AG04450 (cell line): ENCODE measurements at places on chromosomes 1 and 21.

DNA sequence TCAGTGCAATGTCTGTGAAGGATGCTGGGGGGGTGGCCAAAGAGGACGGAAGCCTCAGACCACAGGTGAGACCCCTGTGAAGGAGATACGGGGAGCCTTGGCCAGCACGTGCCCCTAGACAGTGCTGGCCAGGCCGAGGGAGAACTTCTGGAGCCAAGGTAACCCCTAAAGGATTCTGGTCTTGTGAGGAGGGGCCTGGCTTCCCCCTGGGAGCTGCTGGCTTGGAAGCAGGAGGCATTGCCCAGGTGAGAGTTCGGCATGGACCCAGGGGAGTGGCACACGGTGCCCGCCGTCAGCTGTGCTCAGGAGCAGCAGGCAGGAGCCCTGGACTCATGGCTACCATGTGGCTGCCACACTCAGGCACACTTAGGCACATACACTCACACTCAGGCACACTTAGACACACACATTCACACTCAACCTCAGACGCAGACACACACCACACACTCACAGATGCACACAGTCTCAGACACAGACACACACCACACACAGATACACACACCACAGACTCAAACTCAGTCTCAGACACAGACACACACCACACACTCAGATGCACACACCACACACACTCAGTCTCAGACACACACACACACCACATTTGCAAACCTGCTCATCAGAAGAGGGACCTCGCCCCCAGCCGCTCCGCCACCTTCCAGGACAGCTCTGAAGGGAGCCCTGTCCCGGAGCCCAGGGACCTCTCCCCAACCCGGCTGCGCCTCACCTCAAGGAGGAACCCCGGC, 1.1 kb upstream of the COL6A2 start:
- no peak for DNase-seq

- no peak for DNase-seq
Measured at GRCh38 chr21:45592208-45592619, 50.0 kb upstream of the SLC19A1 start.

- DNase-seq: no peak
Measured at GRCh38 chr1:234985516-234986294, 142.9 kb downstream of the TOMM20 start.

GRCh38 chr1:55352080-55352810, 137.1 kb upstream of the USP24 start:
- DNase-seq: no peak

- no peak for DNase-seq
Measured at GRCh38 chr1:211376807-211377470, 50.3 kb downstream of the TRAF5 start.
